ENCODE measurements at places on chromosomes 2 and 18.

DNA sequence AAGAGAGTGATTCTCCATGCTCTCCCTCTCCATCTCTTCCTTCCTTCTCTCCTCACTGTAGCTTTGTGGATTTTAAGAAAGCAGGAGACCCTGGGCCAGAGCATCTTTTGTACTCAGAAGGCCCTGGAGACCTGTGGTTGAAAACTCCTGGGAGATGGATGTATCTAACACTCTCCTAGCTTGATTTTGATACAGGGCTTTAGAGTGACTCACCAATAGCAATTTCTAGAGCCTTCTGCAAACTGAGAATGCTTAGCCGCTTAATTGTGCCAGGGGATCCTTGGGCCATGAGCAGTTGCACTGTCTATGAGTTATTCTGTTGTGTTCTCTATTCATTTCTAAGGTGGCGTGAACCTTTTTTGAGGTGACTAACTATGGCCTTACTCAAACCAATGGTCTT, 17.7 kb downstream of the HOXD1 start:
- no peak for DNase-seq

GRCh38 chr18:41587976-41588375, 367.1 kb upstream of the PIK3C3 start:
- DNase-seq = no peak

GRCh38 chr18:46425511-46425910, 231.5 kb downstream of the LOXHD1 start:
- no peak for DNase-seq

- no peak for DNase-seq
Observed at GRCh38 chr2:19543663-19544383, 185.4 kb upstream of the OSR1 start.

DNA sequence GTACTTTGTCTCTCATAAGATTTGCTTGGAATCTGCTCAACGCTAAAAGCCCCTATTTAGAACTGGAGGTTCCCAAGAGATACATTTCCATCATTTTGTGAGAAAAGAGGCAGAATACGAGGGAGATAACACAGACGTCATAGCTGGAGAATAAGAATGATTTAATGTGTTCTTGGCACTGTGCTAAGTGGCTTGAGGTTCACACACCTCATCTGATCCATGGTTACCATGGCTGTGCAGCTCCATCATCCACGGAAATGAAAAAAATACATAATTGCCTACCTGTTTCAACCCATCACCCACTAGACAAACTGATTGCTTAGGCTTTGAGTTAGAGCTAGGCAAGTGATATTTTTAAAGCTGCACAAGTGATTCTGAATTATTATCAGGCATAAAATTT, 227.6 kb downstream of the SLC8A1 start:
- no peak for DNase-seq

DNA sequence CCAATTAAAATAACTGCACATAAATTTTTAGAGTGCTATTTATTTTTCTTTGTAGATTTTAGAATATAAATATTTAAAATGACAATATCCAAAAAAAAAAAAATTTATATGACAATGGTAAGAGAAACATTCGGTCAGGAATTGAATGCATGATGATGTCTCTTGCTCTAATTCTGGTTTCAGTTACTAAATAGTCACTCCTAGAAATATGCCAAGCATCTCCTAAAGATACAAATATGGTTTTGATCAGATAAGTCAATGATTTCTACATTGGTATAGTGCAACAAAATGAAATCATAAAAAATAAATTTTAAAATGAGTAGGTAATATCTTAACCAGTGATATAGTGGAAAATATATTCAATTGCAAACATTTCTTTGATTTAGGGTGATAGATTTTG, 95.9 kb upstream of the ACKR3 start:
- no peak for DNase-seq

DNA sequence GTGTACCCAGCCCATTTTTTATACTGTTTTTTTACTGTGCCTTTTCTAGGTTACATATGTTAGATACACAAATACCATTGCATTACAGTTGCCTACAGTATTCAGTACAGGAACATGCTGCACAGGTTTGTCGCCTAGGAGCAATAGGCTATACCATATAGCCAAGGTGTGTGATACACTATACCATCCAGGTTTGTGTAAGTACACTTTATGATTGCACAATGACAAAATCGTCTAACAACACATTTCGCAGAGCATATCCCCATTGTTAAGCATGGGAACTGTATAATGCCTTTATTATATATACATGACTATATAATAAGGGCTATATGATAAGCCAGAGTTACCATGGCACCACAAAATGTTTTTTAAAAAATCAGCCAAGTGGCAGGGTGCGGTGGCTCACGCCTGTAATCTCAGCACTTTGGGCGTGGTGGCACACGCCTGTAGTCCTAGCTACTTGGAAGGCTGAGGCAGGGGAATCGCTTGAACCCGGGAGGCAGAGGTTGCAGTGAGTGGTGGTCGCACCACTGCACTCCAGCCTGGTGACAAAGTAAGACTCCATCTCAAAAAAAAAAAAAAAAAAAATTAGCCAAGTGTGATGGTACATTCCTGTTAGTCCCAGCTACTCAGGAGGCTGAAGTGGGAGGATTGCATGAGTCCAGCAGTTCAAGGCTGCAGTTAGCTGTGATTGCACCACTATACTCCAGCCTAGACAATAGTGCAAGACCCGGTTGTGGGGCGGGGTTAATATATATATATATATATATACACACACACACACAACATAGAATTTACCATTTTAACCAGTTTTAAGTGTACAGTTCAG, 2.8 kb upstream of the CENPA start:
- DNase-seq = no peak

DNA sequence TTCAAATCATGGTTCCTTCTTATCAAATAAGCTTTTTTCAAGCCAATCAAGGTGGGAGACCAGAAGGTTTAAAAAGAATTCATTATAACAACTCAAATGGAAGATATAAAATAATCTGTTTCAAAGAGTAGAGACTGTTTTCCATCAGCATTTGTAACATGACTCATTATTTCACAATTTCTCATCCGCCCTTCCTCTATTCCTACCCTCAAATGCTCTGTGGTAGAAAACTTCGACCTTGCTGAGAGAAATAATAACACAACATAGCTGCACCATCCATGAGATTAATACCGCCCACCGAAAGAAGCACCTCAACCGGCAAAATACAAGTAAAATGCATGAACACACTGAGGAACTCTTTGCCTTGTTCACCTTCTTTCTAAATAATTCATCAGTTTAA, 2039.2 kb upstream of the CELF4 start:
- no peak for DNase-seq

- no peak for DNase-seq
Observed at GRCh38 chr2:160612266-160612856, 118.8 kb upstream of the RBMS1 start.

DNA sequence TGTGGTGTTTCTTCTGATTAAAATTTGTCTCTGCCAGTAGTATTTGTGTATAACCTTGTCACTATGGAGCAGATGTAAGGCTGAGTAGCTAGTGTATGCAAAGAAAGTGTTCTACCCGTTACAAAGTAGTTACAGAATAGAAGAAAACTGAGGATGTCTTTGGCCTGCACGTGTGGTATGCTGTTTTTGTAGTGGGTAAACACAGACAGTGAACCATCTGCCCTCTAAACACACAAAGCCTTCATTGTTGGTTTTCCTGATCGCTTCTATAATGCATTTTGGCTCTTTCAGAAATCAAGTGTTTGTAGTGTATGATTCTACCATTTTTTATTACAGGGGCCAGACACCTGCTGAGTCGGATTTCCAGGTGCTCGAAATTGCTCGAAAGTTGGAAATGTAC, 61.5 kb downstream of the FARP2 start:
- DNase-seq = no peak

- DNase-seq = no peak
Observed at GRCh38 chr2:194696690-194697089, 960.3 kb upstream of the SLC39A10 start.

DNA sequence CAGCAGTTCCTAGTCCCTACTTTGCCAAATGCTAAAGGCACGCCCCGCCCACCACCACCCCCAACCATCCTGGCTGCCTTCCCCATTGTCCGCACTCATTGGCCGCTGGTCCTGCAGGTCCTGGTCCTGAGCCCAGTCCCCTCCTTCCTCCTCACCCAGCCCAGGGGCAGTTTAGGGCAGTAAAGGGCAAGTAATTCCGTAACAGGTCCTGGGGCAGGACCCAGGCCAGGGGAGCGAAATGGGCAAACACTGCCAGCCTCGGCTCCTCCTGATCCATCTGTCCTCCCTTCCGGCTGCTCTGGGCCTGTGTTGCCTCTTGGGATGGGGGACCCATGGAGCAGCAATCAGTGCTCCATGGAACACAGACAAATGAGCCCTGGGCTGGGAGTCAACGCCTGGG, 6.1 kb downstream of the ADCY3 start:
- no peak for DNase-seq

DNA sequence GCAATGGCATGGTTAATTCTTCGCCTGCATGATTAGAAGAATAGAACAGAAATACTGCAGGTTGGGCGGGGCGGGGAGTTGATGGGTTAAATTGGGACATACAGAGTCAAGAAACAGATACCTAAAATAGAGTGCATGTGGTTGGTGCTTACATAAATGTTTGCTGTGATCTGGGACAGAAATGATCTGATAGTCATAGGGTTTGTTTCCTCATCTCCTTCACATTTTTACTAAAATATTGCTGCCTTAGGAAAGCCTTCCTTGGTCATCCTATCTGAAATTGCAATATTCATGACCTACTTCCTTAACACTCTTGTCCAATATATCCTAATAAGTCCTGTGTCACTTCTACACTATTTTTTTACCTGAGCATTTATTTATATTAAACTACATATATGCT, 163.9 kb downstream of the TMEFF2 start:
- no peak for DNase-seq

DNA sequence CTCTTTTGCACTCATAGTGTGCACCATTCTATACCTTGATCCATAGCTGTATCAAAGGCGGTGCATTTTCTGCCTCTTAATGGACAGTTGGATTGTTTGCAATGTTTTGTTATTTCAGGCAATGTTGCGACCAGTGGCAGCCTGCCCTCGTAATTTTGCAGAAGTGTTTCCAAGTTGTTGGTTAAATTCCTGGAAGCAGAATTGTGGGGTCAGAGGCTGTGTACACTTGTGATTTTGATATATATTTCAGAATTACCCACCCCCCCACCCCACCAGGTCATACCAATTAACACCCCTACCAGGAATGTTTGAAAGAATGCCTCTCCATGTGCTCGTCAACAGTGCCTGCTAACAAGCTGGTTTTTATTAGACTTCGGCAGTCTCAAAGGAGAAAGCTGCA, 32.4 kb upstream of the IL1R1 start:
- no peak for DNase-seq

- DNase-seq = no peak
Observed at GRCh38 chr2:202023904-202024266, 9.8 kb upstream of the FZD7 start.

- DNase-seq = no peak
Observed at GRCh38 chr2:226213717-226214116, 585.9 kb downstream of the IRS1 start.

DNA sequence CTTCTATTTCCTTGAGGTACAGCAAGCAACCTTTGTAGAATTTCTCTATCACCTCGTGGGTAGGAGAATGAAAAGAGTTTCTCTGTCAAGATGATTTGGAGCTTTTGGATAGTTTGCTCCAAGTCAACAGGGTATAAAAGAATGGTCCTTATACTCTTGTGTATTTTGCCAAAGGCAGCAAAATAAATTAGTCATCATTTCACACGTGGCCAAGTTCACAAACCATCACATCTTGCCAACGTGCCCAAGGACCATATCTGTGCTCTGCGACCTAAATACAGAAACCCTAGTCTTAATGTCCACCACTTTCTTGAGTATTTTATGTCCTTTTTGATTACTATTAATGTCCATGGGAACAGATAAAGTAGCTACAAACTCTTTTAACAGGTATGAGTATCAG, 262.9 kb downstream of the AFF3 start:
- no peak for DNase-seq

DNA sequence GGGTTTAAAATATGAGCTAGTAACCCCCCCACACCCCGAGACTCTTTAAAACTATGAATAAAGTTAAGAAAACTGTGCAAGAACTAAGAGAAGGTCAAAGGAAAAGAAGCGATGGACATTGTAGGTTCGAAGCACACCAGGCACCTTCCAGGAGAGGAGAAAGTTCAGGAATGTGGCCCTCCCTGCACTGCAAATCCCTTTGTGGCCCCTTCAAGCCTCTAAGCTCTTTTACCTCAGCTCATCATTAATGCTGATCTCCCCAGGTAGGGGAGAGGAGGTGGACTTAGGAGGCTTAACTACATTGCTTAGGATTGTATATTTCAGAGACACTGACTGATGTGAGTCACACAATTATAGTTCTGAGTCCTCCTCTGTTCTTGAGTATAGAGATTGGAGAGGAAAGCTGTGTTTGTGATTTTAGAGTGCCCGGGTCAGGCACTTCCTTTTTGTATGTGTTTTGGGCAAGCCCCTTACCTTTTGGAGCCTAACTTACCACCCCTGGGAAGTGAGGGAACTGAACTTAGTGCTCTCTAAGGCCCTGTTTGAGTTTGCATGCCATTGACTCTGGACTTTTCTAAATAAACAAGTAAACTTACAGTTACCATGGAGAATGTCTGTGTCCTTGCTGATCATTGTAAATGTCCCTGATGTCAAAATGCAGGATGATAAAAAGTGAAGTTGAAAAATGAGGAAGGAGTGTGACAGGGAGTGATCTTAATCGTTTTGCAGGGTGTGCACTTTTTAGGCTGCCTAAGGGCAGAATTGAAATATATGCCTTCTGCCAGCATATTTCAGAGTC, 140.8 kb upstream of the ZEB2 start:
- DNase-seq = no peak

DNA sequence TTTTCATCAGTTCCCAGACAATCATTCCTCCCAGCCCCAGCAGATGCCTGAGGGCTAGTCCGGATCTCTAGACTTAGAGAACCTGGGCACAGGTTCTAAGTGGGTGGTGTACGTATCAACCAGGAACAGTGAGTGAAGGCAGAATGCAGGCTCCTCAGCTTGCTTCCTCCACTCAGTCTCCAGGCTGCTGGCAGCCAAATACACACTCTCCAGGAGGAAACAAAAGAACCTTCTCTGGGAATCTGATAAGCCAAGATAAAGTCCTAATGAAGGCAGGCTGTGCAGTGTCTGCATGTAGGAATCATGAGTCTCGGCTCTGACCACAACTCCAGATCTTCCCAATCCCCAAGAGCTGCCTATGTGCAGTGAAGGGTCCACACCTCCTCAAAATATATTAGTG, 245.7 kb downstream of the SP3 start:
- no peak for DNase-seq

DNA sequence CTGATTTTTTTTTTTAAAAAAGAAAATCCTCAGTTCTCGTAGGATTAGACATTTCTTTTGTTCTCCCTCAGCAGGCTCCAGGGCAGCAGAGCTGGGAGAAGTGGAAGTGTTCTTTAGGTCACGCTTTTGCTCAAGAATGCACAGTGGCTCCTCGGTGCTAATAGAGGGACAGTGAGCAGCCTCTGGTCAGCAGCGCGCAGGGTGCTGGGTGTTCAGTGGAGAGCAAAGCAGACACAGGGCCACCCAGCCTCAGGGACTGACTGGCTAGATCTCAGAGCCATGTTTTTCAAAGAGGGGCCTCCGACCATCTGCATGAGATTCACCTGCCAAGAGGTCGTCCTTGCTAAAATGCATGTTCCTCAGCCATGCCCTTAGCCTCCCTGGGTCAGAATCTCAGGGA, 218.8 kb downstream of the HAUS1 start:
- DNase-seq = no peak

All from GM12892 (cell line).